ENCODE measurements at places on chromosomes 6 and 20. TPM values are rescaled to one million over a fixed set of nuclear protein-coding genes. Genes with fewer than 3 reads are reported as not detected.
A peak's percentile ranks its signal among the peaks of the same experiment; 100 is the strongest.

GRCh38 chr6:13818341-13818740, 4.0 kb upstream of the MCUR1 start:
- no peak for DNase-seq

DNA sequence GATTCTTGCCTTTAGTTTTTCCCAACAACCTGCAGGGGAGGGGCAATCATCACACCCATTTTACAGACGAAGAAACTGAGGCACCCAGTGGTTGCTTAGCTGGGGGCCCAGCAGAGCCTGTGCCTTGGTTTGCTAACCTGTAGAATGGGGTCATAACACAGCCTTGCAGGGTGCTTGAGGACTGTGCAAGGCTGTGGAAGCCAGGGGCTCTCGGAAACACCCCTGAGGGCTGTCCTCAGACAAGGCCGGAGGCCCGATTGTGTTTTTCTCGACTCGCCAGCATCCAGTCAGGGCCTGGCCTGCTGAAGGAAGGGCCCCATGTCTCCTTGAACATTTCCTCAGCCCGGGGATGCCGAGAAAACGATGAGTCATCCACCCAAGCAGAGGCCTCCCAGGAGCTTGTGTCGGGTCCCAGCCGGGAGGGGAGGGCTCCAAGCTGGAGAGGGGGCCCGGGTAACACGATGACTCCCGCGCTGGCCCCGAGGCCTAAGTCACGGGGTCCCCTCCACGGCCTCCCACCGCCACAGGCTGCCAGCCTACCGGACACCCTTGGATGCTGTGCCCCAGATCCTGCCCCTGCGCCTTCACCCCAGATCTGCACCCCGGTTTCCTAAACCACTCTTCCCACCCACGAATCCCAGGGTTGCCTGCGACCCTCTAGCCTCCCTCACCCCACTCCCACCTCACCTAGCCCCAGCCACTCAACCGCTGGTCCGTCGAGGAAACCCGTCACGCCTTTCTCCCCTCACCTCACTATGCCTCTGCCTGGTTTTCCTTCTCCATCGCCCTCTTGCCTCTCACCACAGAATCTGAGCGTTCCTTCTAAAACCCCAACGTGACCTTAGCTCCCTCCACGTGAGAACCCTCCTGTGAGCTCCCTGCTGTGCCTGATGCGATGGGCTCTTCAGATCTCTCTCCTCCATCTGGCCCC, 10.6 kb downstream of the NOL4L start:
- DNase-seq: peak; percentile 50

GRCh38 chr6:34226731-34227586, 9.7 kb upstream of the HMGA1 start:
- DNase-seq: no peak

DNA sequence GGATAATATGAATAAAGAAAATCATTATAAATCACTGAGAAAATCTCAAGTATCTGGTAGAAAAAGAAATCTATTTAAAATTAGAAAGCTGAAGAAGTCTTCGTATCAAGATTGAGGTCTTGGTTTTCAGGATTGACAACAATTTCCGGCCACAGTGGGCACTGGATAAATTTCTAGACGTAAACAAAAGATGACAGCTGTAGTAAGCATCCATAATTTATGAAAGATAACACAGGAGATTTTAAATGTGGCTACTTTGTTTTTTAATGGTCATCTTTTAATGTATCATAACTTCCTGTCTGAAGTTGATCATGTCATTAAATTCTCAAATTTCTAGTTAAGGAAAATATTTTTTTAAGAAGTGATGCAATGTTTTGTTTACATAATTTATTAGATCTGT, 444.2 kb downstream of the HTR1B start:
- no peak for DNase-seq

- DNase-seq: no peak
Observed at GRCh38 chr6:90118069-90118468, 178.6 kb downstream of the BACH2 start.

DNA sequence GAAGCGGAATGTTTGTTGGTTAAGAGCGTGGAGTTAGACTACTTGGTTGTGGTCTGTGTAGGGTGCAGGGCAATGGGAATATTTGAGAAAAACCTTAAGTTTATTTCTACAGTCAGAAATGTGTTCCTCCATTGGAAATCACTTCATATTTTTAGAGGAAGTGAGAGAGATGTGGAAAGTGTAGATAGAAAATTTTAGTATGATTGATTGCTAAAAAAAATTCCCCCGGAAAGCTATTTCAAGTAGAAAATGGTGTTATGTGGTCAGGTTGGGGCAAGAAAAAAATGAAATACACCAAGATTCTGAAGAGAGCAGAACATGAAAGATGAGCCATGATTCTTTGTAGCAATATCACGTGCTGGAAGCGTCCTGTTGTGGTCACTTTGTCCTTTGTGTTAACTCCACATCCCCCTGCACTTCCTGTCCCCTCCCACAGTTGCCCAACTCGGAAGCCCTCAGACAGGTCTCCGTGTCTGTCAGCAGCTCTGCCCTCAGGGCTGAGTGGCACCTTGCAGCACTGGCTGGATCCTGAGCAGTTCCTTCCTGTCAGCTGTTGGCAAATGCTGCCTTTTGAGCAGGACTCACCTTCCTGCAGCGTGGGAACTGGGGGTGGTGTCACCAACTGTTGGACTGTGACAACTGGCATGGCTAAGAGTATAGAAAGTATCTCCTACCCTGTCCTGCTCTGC, 137.5 kb upstream of the SLC24A3 start:
- peak; percentile 8 for DNase-seq

DNA sequence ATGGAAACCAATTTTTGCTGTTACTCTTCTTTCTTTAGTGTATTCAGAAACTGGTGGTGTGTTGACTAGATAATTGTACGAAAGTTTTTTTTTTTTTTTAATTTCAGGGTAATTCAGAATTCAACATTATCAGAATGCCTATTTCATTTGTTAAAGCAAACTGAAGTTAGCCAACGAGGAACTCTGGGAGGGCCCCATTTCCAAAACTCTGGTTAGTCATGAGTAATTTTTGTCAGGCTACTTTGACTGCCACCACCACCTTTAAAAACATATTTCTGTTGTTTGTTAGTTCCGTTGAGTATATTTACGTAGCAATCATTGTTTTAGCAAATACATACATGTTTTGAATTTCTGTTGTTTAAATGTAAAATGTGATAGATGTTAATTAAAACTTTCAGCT, 763 bp downstream of the ZKSCAN8 start:
- DNase-seq: no peak

GRCh38 chr6:122571888-122572287, 38.3 kb upstream of the PKIB start:
- no peak for DNase-seq

DNA sequence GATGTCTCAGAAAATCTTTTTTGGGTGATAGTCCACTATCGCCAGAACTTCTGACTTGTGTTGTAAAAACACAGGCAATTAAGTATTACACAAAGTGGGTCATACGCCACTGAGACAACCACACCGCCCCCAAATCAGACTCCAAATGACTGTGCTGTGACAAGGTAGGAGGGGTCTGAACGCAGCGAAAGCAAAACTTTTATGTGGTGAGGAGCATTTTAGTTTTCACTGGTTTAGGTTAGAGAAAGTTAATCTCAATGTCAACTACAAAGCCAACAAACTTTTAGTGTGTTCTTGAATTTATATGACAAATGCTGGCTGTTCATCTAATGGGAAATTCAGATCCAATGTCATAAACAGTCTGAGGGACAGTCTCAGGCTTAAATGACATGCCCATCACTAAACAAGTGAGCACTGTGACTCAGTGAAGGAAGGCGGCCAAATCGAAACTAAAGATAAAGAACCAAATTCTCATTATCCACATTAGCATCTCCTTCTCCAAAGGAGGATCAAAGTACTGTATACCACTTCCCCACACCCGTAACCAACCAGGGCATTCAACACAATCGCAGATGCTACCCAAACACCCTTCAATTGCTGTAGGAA, 186.7 kb downstream of the GJA10 start:
- peak; percentile 84 for DNase-seq

DNA sequence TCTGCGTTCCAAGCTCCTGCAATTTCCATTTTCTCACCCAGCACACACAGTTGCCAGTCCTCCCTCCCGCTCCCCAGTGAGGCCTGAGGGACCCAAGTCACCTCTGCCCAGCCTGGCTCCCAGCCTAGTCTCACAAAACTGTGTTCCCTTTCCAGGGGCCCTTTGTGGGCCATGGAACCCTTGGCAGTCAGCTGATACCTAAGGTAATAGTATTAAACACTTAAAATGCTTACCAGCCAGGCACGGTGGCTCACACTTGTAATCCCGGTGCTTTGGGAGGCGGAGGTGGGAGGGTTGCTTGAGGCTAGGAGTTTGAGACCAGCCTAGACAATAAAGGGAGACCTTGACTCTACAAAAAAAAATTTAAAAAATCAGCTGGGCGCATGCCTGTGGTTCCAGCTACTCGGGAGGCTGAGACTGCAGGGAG, 3.2 kb upstream of the RBM38 start:
- no peak for DNase-seq

- DNase-seq: no peak
Observed at GRCh38 chr6:4553387-4553786, 222.8 kb upstream of the CDYL start.

GRCh38 chr6:137759624-137760023, 107.4 kb upstream of the TNFAIP3 start:
- DNase-seq: no peak

DNA sequence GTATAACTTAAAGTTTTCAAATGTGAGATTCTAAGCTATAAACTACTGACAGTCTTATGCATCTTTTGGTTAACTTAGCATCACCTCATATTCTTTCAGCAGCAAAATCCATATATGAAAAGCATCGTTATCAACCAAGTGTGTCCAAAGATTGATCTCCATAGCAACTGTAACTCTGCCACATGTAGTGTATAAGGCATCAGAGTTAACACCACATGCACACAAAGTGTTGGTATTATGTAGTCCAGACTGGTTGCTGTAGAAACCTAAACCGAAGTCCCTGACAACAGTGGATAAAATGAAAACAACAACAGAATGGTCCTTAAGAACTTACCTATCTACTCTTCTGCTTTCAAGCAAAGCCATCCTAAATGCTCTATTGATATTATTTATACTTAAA, 39.6 kb downstream of the PDSS2 start:
- no peak for DNase-seq

DNA sequence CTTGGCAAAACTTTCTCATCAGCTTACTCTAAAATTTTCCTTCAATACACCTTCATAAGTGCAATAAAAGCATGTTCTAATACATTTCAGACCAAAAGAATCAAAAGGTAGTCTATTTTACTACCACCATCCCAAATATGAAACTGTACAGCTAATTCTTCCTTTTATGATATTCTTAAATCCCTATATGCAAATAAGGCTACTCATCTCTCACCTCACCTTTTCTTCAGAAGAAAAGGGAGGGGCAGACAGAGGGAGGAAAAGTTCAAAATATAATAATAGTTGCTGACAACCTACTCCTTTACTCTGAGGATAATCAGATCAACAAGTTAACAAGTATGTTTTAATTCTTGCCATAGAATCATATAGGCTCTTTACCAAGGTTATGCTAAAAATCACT, 7.4 kb downstream of the C6orf120 start:
- DNase-seq: no peak

DNA sequence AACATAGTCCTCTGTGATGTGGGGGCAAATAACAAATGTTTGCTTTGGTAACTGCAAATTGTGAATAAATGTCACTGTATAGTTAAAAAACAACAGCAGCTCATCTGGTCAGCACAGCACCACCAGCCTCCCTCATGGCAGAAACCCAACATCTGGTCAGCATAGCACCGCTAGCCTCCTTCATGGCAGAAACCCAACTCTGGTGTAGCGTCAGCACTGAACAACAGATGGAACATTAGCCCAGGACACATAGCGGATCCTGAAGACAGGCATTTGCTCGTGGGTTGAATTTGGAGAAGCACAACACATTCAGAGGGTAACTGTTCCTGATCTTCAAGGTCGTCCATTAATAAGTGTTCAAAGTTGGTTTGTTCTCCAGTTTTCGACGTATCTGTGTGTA, 265.9 kb downstream of the DLL1 start:
- DNase-seq: no peak

GRCh38 chr6:12232339-12232738, 57.8 kb upstream of the EDN1 start:
- no peak for DNase-seq

PAK5 gene
- total RNA-seq: not detected

TRIM40 gene
- not detected for total RNA-seq

MATN4 gene
- 1.1 TPM for total RNA-seq

CDH4 gene
- 0.06 TPM for total RNA-seq

VGLL2 gene
- not detected for total RNA-seq
